Fibroblast of skin of left quadriceps (primary cell): ENCODE measurements at places on chromosomes 6 and 20.
A peak's percentile ranks its signal among the peaks of the same experiment; 100 is the strongest.

- DNase-seq: no peak
These were observed 170.3 kb upstream of the PDE7B start for GRCh38 chr6:135680964-135681913.

DNA sequence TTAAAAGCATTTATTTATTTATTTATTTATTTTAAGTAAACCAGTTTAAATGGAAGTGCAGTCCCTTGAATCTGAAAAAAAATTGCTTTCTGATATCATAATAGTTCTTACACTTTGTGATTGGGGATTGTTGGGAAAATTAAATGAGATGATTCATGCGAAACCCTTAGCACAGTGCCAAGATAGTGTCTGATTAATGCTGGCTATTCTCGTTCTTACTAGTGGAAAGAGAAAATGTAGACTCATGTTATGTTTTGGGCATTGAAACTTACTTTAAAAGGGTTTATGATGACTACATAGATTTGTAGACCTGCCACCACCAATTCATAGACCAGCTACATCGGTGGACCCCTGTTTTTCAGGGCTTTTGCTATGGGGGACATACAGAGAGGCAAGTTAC is 229.2 kb upstream of the ZFP64 start:
- no peak for DNase-seq

GRCh38 chr6:113539202-113539601 is 317.9 kb upstream of the MARCKS start:
- no peak for DNase-seq

DNA sequence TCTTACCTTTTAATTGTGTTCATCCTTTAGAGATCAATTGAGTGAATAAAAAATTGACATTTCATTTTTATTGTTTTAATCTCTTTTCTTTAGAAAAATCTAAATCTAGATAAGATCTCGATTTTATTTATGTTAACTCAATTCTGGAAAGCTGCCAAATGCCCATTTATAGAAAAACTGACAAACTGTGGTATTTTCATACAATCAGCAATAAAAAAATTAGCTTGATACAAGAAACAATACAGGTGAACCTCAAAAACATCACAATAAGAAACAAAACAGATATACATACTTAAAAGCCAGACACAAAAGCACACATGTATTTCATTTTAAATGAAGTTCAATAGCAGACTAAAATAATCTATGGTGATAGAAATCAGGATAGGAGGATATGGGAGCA is 30.0 kb upstream of the ARHGAP18 start:
- DNase-seq: no peak

GRCh38 chr6:109381747-109382575 is at the start of gene CD164:
CD164 (minus strand) TSS chr6:109382467; CDS start chr6:109382378, 89 bp downstream.
- peak; percentile 93 for DNase-seq

DNA sequence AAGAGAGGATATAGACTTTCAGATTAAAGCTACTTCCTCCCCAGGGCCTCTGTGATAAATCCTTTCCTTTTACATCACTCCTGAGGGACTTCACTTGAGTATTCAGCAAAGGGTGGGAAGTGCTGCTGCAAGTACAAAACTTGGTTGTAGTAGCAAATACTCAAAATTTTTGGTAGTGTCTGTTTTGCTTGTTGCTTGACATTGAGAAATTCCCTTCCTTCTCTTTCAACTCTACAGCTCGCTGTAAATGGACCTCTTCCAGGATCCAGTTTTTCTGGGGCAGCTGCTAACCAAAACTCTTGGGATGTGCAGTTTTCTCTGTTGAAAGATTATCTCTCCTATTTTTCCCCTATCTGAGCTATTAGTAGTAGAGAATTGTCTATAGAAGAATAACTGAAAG is 472.0 kb downstream of the CD109 start:
- DNase-seq: no peak

- no peak for DNase-seq
These were observed 264.5 kb downstream of the CDH4 start for GRCh38 chr20:61516346-61517208.

- DNase-seq: no peak
These were observed 8.4 kb downstream of the TXNDC5 start for GRCh38 chr6:7902221-7902620.

- no peak for DNase-seq
These were observed 783.4 kb upstream of the CHD6 start for GRCh38 chr20:42401613-42402012.

DNA sequence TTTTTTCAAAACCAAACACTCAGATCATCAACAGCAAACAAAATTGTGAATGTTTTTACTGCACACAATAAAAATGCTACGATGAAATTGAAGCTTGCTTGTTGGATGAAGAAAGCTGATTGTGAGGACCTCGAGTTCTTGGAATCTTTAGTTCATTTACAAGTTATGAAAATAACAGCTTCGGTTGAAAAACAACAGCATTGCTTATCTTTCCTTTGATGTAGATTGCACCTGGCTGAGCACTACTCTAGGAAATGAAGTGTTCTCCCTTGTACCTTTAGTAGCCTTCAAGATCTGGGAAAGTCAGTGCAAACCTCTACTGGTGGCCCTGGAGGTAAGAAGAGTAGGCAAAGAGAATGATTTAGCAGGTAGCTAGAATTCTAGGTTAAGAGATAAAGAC is 2.2 kb upstream of the HMGN3 start:
- no peak for DNase-seq

- DNase-seq: no peak
These were observed 453.2 kb upstream of the PTCHD4 start for GRCh38 chr6:48564036-48564820.

GRCh38 chr6:111812060-111813038 is 60.9 kb downstream of the FYN start:
- no peak for DNase-seq

- DNase-seq: no peak
These were observed 221.3 kb downstream of the ERMARD start for GRCh38 chr6:169972736-169973135.

- no peak for DNase-seq
These were observed 242.9 kb downstream of the CDC5L start for GRCh38 chr6:44630125-44631028.

DNA sequence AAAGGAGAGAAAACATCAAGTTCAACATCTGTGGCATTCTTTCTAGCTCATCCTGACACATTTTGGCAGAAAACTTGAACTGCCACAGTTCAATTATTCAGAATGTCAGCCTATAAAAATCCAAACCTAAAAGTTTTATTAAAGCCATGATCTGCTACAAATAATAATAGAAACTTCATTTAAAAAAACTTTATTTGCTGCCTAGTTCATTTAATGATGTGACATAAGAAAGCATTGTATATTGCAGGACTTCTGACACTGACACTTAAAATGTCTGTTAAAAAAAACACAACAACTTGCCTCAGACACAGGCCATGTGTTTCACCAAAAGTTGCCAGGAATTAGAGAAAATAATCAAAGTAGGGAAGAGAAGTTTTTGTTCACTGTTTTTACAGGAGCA is 88.3 kb upstream of the HTR1E start:
- no peak for DNase-seq

GRCh38 chr6:155448668-155449449 is 6.8 kb downstream of the NOX3 start:
- DNase-seq: no peak

DNA sequence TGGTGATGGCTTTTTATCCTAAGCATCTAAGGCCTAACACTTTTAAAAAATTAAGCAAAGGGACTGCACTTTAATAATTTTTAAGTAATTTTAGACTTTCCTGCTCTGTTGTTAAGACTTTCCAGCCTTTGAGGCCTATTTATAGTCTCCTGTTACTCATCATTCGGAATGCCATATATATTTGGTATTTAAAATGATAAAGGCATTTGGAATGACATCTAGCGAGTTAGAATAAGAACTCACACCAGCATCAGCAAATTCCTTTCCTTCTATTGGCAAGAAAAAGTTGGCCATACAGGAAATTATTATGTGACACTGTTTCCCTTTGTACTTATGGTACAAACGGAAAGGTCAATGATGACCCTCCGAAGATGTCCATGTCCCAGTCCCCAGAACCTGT is 88.1 kb upstream of the STMND1 start:
- peak; percentile 81 for DNase-seq

DNA sequence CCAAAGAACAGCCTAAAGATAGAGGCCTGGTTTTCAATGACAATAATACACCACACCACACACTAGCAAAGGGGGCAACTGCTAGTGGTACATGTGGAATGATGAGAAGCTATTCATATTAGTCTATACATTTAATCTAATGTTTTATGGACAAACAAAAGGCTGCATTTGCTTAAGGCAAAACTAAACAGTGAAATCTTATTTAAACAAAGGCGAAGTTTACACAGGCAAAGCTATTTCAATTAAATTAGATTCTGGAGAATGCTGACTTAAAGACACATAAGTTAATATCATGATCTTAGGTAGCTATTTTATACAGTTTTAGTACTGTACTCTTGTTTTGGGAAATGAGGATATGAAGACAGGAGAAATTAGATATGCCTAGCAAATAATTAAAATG is 53.9 kb upstream of the SIM1 start:
- DNase-seq: no peak

DNA sequence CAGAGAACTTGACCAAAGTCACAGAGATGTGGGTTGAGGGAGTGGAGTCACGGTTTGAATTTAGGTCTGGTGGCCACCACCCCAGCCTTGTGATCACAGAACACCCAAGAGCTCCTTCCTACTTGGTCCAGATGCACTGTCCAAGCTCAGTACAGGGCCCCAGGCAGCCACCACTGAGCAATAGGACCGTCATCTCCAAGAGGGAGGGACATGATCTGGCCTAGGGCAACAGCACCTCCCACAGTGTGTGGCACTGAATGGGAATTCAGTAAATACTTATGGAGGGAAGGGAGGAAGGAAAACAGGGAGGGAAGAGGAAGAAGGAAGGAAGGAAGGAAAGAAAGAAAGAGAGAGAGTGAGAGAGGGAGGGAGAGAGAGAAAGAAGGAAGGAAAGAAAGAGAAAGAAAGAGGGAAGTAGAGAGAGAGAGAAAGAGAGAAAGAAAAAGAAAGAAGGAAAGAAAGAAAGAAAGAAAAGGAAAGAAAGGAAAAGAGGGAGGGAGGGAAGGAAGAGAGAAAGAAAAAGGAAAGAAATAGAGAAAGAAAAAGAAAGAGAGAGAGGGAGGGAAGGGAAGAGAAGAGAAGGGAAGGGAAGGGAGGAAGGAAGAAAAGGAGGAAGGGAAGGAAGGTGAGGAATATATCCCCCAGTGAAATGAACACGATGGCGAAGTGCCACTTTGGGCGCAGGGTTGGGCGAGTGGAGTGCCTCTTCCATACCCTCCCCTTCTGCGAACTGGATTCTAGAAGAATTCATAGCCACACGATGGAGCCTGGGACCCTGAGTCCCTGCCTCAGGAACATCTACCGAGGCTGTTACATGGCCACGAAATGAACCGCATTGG is 243.7 kb downstream of the TFAP2C start:
- DNase-seq: no peak

DNA sequence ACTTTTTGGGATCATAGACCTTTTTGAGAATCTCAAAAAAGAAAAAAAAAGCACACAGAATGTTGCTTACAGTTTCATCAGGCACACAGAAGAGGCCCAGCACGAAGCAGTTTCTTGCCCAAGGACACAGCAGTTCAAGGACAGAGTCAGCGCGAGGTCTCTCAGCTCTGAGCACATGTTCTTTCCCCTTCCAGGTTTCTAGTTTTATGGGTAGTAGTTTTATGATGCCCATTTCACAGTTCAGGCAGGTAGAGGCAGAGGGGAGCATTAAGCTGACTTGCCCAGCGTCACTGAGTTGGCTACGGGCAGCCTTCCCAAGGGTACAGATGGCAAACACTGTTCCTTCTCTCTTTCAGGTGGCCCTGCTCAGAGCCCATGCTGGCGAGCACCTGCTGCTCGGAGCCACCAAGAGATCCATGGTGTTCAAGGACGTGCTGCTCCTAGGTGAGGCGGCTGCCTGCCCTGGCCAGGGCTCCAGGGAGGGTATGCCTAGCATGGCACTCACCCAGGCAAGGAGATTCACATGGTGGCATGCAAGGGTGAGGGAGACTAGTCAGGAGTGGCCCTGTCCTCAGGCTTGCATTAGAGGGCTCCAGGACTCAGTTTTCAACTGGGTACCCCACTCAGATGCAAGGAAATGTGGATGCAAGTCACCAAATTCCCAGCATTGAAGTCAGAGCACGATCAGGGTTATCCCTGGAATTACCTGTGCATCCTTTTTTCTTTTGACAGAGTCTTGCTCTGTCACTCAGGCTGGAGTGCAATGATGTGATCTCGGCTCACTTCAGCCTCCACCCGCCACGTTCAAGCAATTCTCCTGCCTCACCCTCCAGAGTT is 57.4 kb upstream of the TTPAL start:
- no peak for DNase-seq

DNA sequence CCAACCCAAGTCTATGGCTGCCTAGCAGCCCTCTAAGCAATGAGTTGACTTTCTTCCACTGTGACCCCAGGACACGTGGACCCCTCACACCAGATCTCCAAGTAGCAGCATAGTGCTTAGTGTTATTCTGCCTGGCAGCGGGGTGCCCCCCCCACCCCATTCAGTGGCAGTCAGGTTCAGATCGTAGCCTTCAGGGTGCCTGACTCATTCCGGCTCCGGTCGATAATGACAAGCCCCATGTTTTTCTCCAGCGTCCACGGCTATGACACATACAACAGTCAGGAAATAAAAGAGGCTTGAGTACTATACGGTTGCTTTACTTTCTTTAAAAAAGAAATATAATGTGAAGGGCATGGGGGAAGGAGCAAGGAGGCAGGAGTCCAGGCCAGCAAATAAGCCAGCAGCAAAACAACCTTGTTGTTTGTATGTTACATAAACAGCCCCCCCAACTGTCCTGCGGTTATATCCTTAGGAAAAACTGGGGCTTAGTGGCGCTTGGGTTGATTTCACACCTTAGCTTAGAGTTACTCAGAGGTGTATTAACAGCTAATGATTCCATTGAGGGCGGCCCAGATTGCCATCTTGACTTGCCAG is 23.1 kb downstream of the GNAS start:
- DNase-seq: no peak

DNA sequence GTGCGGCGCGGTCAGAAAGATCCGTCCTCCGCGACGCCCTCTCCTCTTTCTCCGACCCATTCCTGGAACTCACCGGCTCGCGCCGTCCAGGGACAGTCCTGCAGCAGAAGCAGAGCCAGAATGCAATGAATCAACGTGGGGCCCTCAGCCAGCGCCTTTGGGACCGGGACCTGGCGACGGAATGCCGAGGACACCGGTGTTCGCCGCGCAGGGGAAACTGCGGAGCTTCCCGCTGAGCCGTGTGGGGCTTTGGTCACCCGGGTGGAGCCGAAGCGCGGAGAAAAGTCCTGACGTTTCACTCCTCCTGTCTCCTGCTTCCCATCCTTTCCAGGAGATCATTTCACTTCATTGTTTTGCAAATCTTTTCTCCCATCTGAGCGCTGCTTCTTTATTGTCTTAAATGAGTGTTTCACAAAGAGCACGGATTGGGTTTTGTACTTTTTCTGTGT is 26.5 kb downstream of the ULBP1 start:
- no peak for DNase-seq

- no peak for DNase-seq
These were observed 56.4 kb downstream of the TTI1 start for GRCh38 chr20:37976887-37977286.

- DNase-seq: no peak
These were observed 243.5 kb upstream of the PREP start for GRCh38 chr6:105646391-105646867.

DNA sequence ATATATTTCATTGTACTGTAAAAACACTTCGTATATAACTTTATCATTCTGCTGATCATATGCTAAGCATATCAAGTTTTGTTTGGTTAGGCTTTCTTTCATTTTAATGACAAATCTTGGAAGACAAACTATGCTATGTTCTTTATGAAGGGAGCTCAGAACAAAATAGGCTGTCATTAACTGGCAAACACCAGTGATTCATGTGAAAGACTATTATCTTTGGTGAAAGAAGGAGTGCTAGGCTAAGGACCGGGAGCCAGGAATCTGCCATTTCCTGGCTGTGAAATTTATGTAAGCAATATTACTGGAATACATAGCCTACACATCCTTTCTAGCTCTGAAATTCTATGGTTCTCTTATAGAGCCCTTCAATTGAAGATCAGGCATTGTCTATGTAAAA is 136.2 kb upstream of the CCN2 start:
- peak; percentile 81 for DNase-seq
